ENCODE measurements at places on chromosomes 6 and 20. TPM values are rescaled to one million over a fixed set of nuclear protein-coding genes. Genes with fewer than 3 reads are reported as not detected.

GRCh38 chr6:125748406-125749172, 843 bp upstream of the HEY2 start:
- DNase-seq, result peak; percentile 33

- no peak for DNase-seq
Measured at GRCh38 chr20:46332373-46333160, 24.3 kb upstream of the CDH22 start.

GRCh38 chr6:10582774-10583508, 61.8 kb downstream of the GCNT2 start:
- DNase-seq, result no peak

GRCh38 chr6:102149191-102149590, 755.7 kb downstream of the GRIK2 start:
- no peak for DNase-seq

DNA sequence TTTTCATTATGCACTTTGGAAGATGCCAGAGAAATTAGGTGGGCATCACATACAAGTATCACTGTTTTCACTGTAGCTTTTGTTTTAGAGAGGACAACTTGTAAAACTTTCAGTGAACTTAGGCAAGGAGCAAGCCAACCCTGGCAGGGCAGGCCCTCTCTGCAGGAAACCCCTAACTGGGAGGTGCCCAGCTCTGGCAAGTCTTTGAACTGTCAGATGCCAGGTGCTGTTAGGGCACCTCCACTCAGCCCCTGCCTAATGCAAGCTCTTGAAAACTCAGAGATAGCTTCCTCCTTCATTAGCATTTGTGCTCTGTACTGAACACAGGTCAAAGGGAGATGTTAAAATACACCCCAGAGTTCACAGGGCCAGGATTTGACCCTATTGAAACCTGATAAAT, 774.2 kb upstream of the FLRT3 start:
- no peak for DNase-seq

GRCh38 chr20:44113618-44114376, 73.2 kb downstream of the JPH2 start:
- no peak for DNase-seq

- DNase-seq, result no peak
Measured at GRCh38 chr6:156848123-156848522, 70.9 kb downstream of the ARID1B start.

DNA sequence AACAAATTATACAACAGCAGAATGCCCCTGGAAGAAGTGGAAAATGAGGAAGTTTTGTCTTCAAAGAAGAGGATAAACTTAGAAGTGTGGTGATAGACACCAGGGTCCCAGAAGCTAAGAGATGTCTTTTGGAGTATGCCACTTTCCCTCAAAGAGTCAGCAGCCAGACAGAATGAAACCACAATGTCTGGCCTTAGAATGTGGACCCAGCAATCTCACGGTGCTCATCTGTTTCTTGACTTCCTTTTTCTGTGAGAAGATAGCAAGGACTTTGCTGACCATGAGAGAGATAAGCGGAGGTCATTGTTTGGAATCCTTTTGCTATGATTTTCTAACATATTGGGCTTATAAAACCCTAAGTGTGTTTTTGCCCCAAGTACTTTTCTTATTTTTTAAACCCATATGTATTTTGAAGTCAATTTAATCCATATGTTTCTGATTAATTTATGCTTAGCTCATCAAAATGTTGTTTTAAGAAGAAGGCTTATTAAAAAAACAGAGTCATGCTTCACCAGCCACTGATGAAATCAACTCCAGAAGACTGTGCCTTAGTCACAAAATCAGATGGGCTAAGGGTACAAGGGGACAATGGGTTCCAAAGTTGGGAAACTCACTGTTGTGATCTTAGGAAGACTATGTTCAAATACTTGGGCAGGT, 451.2 kb upstream of the JAG1 start:
- DNase-seq, result no peak

DNA sequence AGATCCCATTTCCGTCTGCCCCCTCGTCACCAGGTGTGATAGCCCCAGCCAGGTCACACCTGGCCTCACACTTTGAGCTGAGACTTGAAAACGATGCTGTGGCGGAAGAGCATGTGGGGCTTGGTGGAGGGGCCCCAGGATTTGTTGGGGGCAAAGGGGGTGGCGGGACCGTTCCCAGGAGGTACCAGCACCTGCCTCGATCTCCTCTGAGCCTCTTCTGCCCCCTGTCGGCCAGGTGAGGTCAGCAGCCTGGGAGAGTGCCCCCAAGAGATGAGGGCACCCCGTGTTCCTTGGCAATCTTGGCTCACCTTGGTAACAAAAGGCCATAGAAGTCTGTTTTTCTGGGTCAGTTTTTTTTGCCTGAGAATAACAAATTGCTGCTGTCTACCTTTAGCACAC, 25.4 kb downstream of the SPATA2 start:
- no peak for DNase-seq

- no peak for DNase-seq
Measured at GRCh38 chr20:46213946-46214823, 94.1 kb downstream of the CDH22 start.

DNA sequence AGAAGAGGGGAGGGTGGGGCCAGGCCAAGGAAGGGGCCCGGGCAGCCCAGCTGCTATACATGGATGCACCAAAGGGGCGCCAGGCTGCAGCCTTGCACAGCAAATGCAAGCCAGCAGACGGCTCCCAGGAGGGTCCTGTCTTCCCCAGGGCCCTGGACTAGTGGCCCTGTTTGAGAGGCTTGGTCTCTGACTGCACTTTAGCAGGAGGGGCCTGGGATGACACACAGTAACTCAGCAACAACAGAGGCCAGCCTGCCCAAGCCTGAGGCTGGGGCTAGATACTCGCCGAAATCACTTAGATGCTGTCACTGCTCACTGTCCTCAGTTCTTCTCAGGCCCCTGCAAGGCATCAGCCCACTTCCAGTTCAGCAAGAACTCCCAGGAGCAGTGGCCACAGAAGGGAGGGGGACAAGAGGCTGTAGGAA, 73.5 kb downstream of the TRAM2 start:
- DNase-seq, result no peak

DNA sequence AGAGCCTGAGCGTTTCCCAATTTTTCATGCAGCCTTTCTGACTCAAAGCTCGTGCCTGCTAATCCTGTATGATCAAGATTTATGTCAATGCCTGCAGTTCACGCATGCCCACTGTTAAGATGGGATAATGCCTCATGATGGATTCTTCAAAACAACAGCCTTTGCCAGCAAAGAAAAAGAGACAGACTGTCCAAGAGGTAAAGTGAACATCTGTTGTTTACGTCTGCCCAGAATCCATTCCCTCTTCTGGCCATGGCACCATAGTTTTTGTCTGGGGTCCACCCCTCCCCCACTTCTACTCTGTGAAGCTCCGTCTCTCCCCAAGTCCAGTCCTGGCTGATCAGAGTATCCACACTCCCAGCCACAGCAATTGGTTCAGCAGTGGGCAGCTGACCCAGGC, 91.9 kb upstream of the EYA2 start:
- DNase-seq, result no peak

DNA sequence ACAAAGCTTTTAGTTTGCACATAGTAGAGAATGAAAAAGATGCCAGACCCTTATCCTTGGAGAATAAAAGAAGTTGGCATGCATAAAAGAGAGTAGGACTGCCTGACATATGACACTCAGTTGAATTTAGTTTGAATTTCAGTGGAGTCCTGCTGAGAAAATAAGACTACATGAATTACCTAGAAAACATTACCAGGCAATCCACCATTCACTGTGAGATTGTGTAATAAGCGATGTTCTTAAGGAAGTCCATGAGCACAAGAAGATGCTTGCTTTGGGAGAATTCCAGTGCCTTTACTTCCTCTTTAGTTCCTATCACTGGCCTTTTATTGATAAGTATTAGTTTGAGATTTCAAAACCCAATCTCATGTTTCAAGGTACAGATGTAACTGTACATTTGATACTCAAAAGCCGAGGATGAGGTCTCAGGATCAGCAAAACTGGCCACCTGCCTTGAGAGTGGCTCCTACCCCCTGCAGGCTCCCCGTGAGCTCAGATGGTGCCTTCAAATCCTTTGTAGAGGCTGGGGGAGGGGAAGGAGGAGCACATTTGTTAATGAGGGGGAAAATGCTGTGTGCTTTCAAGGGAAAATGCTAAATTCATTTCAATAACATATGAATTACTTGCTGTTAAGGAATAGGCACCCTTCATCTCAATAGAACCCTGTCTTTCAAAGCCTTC, 11.2 kb upstream of the UNC93A start:
- DNase-seq, result no peak

DNA sequence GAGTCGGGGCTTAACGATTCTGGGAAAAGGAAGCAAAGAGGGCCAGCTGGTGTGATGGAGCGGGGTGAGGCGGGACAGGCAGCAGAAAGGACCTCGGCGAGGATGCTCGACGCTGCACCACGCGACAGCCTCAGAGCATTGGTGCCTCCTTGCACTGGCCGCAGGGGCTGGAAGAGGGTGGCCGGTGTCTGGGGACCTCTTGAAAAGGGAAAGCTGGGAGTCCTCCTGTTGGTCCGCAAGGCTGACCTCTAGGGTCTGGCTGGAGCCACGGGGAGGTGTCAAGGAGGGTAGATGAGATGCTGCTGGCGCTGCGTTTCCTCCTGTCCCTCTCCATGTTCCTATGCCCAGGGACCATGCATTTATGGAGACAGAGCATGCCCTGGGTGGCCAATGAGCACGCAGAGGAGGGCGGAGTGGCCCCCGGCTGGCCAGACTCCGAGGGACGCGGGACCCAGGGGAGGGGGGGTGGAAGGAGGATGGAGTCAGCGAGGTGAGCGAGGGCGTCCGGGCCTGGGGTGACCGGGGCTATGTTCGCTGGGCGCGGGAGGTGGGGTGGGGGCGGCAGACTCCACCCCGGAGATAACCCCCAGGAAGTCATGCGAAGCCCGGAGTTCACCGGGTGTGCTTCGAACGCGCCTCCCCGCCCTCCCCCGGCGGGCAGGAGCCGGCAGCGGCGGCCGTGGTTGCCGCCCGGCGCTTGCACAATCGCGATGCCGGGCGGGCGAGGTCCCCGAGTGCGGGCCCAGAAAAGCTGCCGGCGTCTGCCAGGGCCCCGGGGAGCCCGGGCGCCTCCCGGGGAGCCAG, at the start of gene CYP24A1:
TSS of gene CYP24A1 (minus strand) at position 334 of the 804 bp plus-strand sequence. CDS start 407 bp downstream, outside the sequence.
- no peak for DNase-seq

- DNase-seq, result no peak
Measured at GRCh38 chr6:78611886-78612480, 255.4 kb upstream of the IRAK1BP1 start.

DNA sequence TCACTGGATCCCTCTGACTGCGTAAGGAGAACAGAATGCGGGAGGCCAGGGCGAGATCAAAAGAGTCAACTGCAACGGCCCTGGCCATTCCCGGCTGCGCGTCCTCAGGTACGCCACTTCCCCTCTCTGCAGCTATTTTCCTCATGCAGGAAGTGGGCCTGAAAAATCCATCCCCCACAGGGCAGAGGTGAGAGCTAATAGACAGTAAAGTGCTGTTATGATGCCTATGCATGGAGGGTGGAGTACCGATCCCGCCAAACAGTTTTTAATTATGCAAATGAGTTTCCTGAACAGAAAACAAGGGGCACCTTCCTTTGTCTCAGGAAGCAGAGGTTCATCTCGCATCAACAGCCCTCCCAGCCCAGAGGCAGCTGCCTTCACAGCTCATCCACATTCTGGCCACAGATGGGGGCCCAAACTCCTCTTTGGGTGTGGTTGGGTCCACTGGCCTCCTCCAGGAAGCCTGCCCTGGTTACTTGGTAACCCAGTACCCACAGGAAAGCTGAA, 9.3 kb downstream of the PREX1 start:
- no peak for DNase-seq

DNA sequence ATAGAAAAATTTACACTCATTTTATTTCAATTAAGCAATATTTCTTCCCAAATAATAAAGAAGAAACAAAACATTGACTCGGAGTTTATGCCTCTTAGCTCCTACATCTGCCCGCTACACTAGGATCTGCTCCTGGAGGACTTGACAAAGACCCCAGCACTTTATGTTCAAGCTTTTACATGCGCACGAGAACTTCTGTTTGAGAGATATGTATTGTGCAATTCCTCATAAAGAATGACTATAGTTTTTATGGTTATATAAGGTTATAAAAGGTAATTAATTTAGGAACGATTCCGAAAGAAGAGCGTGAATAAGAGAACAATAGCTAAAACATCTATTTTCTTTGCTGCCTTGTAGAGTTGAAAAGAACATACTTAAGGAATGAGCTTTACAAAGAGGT, 12.4 kb upstream of the RALY start:
- no peak for DNase-seq

GRCh38 chr20:56897318-56897957, 268.3 kb downstream of the TFAP2C start:
- DNase-seq, result no peak

- DNase-seq, result no peak
Measured at GRCh38 chr6:77455271-77455670, 8.0 kb downstream of the HTR1B start.

DNA sequence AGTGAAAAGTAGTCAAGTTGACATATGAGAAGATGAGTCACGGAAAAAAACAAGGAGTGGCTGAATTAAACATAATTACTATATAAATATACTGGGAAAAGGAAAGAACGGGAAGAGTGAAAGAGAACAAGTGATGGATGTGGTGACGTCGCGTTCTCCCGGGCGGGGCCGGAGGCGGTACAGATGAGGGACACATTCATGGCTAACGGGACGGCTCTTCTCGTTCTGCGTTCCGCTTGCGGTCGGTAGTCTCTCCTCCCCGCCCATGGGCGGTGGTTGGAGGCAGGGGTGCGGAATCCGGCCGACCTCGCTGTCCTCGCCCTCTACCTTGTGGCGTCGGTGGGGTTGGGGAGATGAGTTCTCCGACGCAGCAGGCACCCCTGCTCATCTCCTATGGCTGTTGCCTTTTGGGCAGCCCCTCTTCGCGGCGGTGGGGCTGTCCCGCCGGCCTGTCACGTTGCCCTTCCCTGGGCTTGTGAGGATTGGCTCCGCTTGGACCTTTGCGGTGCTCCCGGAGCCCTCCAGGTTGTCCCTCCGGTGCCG, 22.5 kb downstream of the HLA-G start:
- no peak for DNase-seq

The NRSN1 gene
- total RNA-seq, result not detected

The PLG gene
- total RNA-seq, result 0.16 TPM

The CLPSL1 gene
- total RNA-seq, result not detected

The AKAP12 gene
- total RNA-seq, result 38.8 TPM

The BEND6 gene
- total RNA-seq, result 0.61 TPM

The BCL2L1 gene
- 59.4 TPM for total RNA-seq

The TREML1 gene
- total RNA-seq, result not detected

The ROS1 gene
- 1.9 TPM for total RNA-seq

The CTCFL gene
- total RNA-seq, result not detected

The HCK gene
- total RNA-seq, result 3.7 TPM

The TBX18 gene
- 0.35 TPM for total RNA-seq

The PSORS1C1 gene
- total RNA-seq, result 5.6 TPM

The MACROD2 gene
- 3.2 TPM for total RNA-seq

The PTGIS gene
- total RNA-seq, result 8.0 TPM
